ENCODE measurements at places on chromosomes 16 and 17. TPM values are rescaled to one million over a fixed set of nuclear protein-coding genes. Genes with fewer than 3 reads are reported as not detected.

Gene KRT39
- total RNA-seq: 0.36 TPM

Gene CIAPIN1
- 39.8 TPM for total RNA-seq

Gene KCNJ18
- not detected for total RNA-seq

Gene TP53TG3C
- not detected for total RNA-seq

GRCh38 chr16:77236063-77236511 is 36.9 kb downstream of the SYCE1L start:
- no peak overlapping the region for H3K27ac ChIP-seq
- H3K4me1 ChIP-seq: no peaks in the 10 kb centered on the region
- H3K4me3 ChIP-seq: peak overlapping the region; percentile 56
- H3K36me3 ChIP-seq: no peaks in the 10 kb centered on the region
- DNase-seq: peak; percentile 89
- H3K27me3 ChIP-seq: no peaks in the 10 kb centered on the region

- peaks cover 12% of the 10 kb centered on the region for H3K4me1 ChIP-seq
- peak overlapping the region; percentile 36 for H3K4me3 ChIP-seq
- H3K27ac ChIP-seq: peak overlapping the region; percentile 17
- peaks cover 4% of the 10 kb centered on the region for H3K27me3 ChIP-seq
- no peaks in the 10 kb centered on the region for H3K36me3 ChIP-seq
Measured at GRCh38 chr17:40598619-40599467, 33.6 kb upstream of the CCR7 start.

- H3K27ac ChIP-seq: no peak overlapping the region
- no peak for DNase-seq
- peaks cover 6% of the 10 kb centered on the region for H3K4me1 ChIP-seq
- no peaks in the 10 kb centered on the region for H3K36me3 ChIP-seq
- H3K4me3 ChIP-seq: no peak overlapping the region
Measured at GRCh38 chr16:84704253-84704652, 4.5 kb downstream of the USP10 start.

DNA sequence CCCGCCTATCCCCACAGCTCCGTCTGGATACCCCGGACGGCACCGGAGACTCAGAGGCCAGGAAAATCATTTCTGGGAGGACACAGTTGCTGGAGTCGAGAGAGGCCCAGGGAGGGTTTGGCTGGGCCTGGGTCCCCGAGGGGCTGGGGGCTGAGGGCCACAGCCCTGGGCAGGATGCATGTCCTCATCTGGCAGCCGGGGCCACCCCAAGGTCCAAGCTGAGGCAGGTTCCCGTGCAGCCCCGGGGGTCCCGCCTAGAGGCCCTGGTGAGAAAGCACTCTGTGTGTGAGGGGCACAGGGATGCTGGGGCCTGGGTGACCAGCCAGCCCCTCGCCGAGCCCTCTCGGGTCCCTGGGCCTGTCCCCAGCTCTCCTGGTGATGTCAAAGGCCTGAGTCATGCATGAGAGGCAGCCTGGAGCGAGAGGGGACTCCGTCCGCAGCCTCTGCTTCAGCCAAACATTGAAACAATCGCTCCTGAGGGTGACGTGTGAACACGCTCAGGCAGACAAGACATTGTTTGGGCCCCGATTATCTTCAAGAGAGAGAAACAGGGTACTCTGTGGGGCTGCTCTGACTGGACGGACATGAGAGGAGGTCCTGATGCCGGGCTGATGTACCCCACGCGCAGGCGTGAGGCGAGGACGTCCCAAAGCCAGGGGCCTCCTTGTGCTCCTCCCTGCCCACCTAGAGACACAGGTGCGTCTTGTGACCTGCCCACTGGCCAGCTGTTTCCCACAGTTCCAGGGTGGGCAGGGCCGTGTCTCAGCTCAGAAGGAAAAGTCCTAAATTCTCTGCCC is 25.8 kb upstream of the C1QTNF8 start:
- H3K27ac ChIP-seq: no peak overlapping the region
- no peak overlapping the region for H3K4me3 ChIP-seq
- H3K36me3 ChIP-seq: no peaks in the 10 kb centered on the region
- H3K27me3 ChIP-seq: peaks cover 19% of the 10 kb centered on the region

GRCh38 chr17:60301649-60302048 is 90.3 kb downstream of the USP32 start:
- no peaks in the 10 kb centered on the region for H3K4me1 ChIP-seq
- no peaks in the 10 kb centered on the region for H3K27me3 ChIP-seq
- no peaks in the 10 kb centered on the region for H3K36me3 ChIP-seq
- no peak overlapping the region for H3K4me3 ChIP-seq

GRCh38 chr16:17578981-17579874 is 108.5 kb upstream of the XYLT1 start:
- no peaks in the 10 kb centered on the region for H3K36me3 ChIP-seq
- peak; percentile 85 for DNase-seq
- peaks cover 4% of the 10 kb centered on the region for H3K27me3 ChIP-seq
- no peak overlapping the region for H3K27ac ChIP-seq
- no peak overlapping the region for H3K4me3 ChIP-seq

DNA sequence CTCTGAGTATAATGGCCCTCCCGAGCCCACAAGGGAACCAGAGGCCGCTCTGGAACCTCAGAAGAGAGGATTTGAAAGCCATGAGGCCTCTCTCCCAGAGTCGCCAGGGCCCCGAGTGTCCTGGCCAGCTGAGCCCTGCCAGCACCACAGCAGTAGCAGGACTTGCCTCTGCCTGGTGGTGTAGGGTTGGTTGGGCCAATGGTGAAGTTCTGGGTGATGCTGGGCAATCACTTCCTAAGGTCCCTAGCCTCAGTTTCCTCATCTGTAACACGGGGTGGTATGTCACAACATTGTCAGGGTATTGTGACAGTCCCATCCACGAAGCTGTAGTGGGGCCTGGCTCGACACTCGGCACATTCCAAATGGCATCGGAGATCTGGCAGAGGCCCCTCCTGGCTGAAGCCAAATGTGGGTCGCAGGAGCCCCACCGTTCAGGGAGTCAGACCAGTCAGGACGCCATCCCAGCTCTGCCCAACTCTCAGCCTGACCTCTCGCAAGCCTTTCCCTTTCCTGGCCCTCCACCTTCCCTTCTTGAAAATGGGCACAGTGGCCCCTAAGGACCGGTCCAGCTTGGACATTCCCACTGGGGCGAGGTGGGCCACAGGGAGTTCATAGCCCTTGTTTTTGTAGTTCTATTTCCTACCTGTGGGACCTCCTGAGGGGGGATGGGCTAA is 1.7 kb downstream of the NATD1 start:
- H3K27ac ChIP-seq: no peak overlapping the region
- DNase-seq: peak; percentile 58
- no peaks in the 10 kb centered on the region for H3K27me3 ChIP-seq
- no peak overlapping the region for H3K4me3 ChIP-seq

DNA sequence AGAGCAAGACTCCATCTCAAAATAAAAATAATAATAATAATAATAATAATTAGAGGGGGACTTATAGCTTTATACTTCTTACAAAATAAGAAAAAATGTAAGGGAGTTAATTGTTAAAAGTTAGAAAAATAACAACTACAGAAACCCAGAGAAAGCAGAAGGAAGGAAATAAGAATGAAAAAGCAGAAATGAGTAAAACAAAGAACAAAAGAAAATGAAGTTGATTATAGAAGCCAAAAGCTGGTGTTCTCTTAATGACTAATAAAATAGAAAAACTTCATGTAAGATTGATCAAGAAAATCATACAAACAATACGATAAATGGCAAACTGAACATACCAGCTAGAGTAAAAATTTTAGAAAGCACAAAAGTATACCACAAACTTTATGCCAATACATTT is 6.8 kb upstream of the NSMCE1 start:
- no peaks in the 10 kb centered on the region for H3K36me3 ChIP-seq
- no peak overlapping the region for H3K4me3 ChIP-seq
- H3K27me3 ChIP-seq: no peaks in the 10 kb centered on the region
- DNase-seq: no peak

- no peaks in the 10 kb centered on the region for H3K36me3 ChIP-seq
- peak; percentile 71 for DNase-seq
- H3K27ac ChIP-seq: no peak overlapping the region
Measured at GRCh38 chr16:86048882-86049585, 150.1 kb downstream of the IRF8 start.

- no peaks in the 10 kb centered on the region for H3K36me3 ChIP-seq
- no peaks in the 10 kb centered on the region for H3K27me3 ChIP-seq
- peak overlapping the region; percentile 68 for H3K27ac ChIP-seq
Measured at GRCh38 chr17:37671824-37672547, 28.7 kb upstream of the DDX52 start.

Data from osteoblast (primary cell).